ENCODE measurements at places on chromosomes 2 and 18.

- DNase-seq = peak; percentile 60
Observed at GRCh38 chr18:62585274-62586150, 62.7 kb downstream of the ZCCHC2 start.

DNA sequence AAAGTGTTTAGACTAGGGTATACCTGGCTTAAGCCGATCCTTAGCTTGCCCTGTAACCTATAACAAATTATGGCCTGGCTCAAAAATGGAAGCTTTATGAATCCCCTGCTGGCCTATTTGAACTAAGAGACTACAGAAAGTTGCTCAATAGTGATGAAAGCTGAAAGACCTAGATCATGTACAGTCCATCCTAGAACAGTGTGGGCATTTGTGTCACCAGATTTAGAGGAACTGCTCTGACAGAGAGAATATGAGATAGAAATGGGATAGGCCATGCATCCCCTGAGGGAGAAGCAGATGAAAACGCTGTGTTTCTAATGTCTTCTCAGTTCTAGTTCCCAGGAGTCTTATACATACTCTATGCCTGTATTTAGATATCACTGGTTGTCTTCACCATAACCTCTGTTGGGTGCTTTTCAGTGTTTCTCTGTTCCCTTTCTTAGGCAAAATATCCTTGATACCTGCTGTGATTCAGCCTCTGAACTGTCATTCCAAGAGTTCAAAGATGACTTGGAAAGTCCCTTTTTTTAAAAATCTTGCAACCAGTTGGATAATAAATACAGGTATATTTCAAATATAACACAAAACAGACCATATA lies 246.9 kb upstream of the SLC39A10 start:
- DNase-seq = no peak

DNA sequence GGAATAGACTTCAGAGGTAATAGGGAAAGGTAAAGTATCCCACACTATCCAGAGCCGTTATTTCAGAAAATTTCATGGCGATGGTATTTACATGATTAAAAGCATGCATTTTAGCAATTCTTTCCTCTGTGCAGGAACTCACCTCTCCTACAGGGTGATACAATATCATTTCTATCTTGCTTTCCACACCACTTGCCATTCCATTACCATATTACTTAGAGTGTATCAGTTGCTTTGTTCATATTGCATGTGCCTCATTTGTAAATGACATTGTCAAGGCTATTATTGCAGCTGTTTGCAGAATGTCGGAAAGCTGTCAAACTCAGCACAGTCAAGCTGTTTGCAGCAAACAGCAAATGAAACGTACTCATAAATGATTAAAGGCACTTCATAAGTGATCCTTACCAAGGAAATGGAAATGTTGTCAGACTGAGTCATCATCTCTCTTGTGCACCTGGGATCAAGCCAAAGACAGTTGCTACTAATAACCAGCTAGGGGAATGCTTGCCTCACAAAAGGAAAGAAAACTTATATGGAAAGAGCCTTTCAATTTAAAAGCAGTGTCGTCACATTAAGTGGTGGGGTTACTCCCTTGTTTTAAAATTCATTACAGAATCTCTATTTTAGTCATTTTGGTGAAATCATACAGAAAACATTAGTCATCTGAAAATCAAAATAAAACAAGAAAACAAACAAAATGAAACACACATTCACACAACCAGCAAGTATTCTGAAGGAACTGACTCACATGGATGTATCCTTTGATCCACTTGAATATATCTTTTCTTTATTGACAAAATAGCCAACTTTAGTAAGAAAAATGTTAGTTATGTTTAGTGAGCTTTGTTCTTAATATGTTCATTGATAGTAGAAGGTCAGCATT lies 1064.1 kb upstream of the CNTNAP5 start:
- no peak for DNase-seq

DNA sequence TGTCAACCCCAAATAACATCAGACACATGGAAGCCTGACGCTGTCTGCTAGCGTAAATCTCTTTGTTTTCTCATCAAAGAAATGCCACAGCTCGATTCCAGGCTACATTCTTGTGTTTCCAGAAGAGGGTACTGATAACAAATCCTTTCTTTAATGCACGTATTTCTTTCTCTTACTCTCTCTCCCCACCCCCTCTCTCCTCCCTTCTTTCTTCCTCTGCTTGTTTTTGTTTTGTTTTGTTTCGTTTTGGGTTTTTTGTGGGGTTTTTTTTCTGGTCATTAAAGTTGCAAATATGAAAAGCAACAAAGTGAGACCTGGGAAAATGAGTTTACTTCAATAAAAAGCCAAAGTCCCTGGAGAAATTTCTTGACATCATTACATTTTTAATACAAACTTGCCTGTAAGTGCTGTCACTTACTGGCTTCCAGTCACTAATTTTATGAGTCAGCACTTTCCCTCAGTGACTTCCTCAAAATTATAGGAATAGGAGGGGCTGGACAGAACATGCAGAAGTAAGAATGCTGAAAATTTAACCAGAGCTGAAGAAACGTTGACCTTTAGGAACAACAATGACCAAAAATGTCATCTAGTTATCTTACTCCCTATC lies 106.7 kb upstream of the NABP1 start:
- peak; percentile 2 for DNase-seq

DNA sequence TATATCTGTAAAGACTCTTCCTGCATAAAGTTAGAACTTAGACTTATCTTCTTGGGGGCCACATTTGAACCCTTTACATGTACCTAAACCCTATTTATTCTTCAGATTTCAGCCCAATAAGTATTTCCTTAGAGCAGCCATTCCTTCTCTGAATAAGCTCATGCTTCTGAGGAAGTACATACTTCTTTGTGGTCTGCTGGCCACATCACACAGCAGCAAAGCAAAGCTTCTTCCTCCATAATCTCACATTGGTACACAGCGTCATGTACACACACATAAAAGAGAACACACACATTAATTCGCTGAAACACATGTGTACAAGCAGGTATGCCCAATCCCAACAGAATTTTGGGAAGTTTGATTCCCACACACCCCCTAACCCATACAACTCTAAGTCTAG lies 331.0 kb downstream of the CDH2 start:
- DNase-seq = no peak

DNA sequence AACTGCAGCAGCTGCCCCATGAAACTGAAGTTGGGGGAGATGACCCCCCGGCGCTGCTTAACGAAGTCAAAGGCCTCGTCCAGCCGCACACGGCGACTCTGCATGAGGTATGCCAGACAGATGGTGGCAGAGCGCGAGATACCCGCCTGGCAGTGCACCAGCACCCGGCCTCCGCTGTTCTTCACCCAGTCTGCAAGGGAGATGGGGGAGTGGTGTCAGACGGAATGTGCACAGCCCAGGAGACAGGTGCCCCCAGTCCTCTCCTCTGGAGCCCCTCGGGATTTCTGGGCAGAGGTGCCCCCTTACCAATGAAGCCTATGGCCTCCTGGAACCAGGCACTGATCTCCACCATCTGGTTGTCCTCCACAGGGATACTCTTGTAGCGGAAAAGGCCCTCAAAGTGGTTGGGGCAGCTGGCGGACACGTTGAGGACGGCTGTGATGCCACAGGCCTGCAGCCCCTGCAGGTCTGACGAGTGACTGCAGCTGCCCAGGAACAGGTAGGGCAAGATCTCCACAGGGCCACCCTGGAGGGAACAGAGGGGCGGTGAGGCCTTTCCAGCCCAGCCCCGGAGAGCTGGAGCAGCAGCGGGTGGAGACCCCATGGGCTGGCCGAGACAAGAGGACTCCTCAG lies 1.3 kb downstream of the DUSP2 start:
- DNase-seq = no peak

- no peak for DNase-seq
Observed at GRCh38 chr2:236867441-236868260, 218.0 kb upstream of the COPS8 start.

GRCh38 chr18:48986851-48987761 lies 36.3 kb upstream of the SMAD7 start:
- DNase-seq = no peak

- DNase-seq = no peak
Observed at GRCh38 chr18:79450289-79451080, 54.8 kb downstream of the NFATC1 start.
